ENCODE measurements at places on chromosomes 11 and 22. TPM values are rescaled to one million over a fixed set of nuclear protein-coding genes. Genes with fewer than 3 reads are reported as not detected.
A peak's percentile ranks its signal among the peaks of the same experiment; 100 is the strongest.

The MS4A12 gene
- total RNA-seq = not detected

The VPREB1 gene
- total RNA-seq = not detected

DNA sequence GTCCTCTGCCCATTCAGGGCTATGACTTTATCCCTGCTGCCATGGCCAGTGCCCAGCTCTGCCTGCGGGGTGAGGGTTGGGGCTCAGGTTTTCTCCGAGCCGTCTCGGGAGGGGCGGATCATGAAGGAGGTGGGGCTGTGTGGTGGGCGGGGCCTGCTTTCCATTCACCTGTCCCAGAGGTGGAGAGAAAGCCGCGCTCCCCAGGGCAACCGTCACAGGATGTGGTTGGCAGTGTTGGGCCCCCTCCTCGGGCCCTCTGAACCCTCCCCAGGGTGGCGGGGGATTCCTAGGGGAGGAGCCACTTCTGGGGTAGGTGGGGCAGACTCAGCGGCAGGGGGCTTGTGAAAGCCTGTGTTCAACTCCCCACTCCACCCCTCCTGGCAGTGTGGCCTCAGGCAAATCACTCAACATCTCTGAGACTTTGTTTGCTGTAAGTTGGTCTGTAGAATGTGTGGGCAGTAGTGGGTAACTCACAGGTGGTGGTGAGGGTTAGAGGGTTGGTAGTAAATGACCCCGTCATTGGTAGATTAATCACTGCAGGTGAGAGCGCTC, 50.3 kb downstream of the CD6 start:
- peak; percentile 20 for DNase-seq

GRCh38 chr11:120832481-120833238, 191.2 kb upstream of the TBCEL start:
- DNase-seq = no peak

DNA sequence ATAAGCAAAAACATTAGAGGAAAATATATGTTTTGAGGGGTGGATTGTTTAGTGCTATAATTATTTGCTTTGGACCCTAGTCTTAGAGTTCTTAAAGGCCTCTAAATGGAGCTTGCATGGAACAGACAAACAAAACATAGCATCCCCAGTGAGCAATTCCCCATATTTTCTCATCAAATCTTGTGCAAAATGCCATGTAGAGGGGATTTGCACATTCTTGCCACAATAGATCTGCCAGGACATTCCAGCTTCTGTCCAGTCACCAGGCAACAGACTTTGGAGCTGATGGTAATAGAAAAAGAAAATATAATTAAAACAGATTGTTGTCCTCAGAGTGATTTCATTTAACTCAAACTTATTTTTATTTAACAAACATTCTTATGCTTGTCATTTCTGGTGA, 360.3 kb upstream of the PDGFD start:
- no peak for DNase-seq

DNA sequence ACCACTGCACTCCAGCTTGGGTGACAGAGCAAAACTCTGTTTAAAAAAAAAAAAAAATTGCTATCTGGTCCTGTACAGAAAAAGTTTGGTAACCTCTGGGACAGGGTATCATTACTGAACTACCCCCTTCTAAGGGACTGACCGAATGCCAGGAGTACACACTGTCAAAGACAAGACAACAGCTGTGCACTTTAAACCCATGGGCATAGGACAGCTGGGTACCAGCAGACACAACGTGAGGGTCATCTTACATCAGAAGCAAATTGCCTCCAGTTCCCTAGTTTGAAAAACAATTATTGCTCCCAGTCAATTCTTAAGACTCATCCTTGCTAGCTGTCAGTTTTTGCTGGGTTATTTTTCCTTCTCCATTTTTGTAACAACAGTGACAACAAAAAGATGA, 17.8 kb downstream of the CD59 start:
- DNase-seq = no peak

- DNase-seq = no peak
Observed at GRCh38 chr11:57357310-57357709, 19.2 kb downstream of the P2RX3 start.

Data from bronchial epithelial cell (primary cell).